ENCODE measurements at places on chromosomes 4 and X.
A peak's percentile ranks its signal among the peaks of the same experiment; 100 is the strongest.

GRCh38 chr4:127501103-127501502 is 131.7 kb upstream of the INTU start:
- no peak overlapping the region for H3K27ac ChIP-seq
- no peak overlapping the region for H3K4me3 ChIP-seq
- no peaks in the 10 kb centered on the region for H3K27me3 ChIP-seq
- DNase-seq = no peak

DNA sequence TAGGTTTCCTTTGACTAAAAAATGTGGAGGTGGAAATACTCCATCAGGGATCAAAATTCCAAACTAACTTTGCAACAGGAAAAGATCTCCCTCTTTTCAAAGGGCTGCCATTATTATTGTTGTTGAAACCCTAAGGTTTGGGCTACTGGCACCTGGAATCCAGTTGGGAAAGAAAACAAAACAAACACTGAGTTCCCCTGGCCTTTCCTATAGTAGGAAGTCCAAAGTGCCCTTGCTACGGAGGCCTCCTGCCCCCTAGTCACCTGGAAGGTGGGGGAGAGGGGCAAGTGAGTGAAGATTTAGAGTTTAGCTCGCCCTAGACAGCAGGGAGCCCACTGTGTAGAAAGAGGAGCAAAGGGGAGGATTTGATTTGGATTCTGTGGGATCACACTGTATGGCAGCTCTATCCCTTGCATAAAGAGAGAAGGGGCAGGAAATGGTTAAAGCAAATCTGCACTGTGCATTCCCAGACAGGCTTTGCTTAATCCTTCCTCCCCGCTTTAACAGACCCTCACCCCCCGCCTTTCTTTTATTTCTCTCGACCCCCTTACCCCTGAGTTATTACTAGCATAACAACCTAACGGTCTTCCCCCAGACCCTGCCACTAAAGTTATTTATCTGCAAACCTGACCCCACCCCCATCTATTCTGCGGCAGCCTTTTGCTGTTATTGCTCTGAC is 627 bp upstream of the FAT4 start:
- no peaks in the 10 kb centered on the region for H3K27me3 ChIP-seq
- no peaks in the 10 kb centered on the region for H3K36me3 ChIP-seq
- H3K27ac ChIP-seq = no peak overlapping the region
- no peak overlapping the region for H3K4me3 ChIP-seq

- no peak overlapping the region for H3K27ac ChIP-seq
- no peaks in the 10 kb centered on the region for H3K27me3 ChIP-seq
- peaks cover 30% of the 10 kb centered on the region for H3K4me1 ChIP-seq
- no peak for DNase-seq
- H3K36me3 ChIP-seq = no peaks in the 10 kb centered on the region
Observed at GRCh38 chr4:86449746-86450588, 90.1 kb upstream of the MAPK10 start.

DNA sequence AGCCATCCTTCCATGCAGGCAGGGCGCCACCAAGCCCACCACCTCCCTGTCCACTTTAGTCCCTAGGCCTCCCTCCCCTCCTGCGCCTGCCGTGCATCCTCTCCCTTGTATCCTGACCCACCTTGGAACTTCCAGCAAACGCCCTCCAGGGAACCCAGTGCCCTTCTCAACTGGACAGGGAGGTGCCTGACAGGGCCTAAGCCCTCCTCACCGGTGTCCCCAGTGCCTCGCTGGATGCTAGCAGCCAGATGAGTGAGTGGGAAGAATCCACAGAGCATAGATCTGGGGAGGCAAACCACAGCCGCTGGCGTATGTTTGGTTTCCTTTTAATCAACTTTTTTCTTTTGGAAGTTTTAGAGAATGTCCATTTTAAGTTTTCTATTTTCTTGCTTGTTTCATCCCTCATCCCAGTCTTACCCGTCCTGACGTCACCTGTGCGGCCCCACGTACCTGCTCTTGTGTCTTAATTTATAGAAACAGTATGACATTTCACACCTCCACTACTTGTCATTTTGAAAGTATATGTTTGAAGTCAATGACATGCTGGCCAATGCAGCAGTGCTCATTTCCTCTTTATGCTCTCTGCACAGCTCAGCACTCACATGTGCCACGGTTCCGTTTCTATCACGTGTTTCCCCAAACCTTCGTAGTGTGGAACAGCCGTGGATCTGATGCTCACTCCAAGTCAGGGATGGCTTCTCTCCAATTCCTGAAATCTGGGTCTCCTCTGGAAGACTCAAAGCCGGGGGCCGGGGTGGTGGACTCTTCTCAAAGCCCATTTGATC is 3.4 kb upstream of the HMX1 start:
- H3K4me3 ChIP-seq = no peak overlapping the region
- no peak for DNase-seq
- H3K36me3 ChIP-seq = no peaks in the 10 kb centered on the region
- H3K27ac ChIP-seq = no peak overlapping the region

DNA sequence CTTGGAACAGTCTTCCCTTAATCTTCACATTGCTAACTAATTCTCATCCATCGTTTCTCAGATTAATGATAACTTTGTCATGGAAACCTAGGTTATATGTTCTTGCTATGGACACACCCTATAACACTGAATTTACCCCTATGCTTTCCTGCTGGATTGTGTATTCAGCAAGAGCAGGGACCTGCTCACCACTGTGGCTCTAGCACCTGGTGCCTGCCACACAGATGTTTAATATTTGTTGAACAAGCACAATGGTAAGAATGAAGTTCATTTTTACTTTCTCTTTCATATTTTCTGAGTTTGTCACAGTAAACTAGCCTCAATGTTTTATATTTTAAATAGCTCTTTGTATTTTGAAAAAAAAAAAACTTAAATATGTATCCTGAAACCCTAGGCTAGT is 734.0 kb upstream of the DIAPH2 start:
- no peak overlapping the region for H3K4me3 ChIP-seq
- H3K27me3 ChIP-seq = no peaks in the 10 kb centered on the region
- DNase-seq = no peak
- H3K27ac ChIP-seq = no peak overlapping the region

GRCh38 chr4:7049739-7050138 is 6.6 kb downstream of the TADA2B start:
- H3K4me1 ChIP-seq = peaks cover 21% of the 10 kb centered on the region
- H3K36me3 ChIP-seq = peaks cover 40% of the 10 kb centered on the region
- DNase-seq = no peak
- no peak overlapping the region for H3K4me3 ChIP-seq
- H3K27me3 ChIP-seq = no peaks in the 10 kb centered on the region
- H3K27ac ChIP-seq = no peak overlapping the region

DNA sequence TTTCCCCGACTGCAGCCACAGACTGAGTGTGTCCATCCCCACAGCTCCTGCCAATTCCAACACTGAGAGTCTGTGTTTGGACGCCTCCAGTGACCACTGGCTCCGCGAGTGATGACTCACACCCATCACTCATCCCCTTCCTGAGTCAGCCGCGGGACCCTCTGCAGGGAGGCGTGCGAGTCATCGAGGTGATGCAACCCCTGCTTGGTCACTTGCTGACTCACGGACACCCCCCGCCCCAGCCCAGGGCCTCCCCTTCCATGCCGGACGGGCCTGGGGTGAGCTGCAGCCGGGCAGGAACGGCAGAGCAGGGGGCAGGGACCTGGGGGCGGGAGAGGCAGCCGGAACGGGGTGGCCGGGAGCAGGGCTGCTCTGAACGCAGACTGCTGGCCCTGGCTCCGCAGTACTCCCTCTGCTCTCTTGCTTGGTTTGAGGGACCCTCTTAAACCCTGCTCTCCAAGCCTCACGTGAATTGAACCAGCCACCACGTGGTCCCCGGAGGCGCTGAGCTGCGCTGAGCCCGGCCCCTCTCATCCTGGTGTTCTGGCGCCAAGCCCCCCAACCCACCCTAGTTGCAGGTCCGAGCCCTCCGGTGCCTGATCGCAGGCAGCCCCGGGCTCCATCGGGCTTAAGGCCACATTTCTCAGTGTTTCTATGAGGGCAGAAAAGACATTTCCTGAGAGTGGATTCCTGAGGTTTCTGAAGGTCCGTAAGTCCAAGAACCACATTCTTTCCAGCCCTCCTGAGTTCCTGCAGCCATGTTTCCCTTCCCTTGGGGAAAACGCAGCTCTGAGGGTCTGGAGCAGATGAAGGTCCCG is 32.4 kb downstream of the FGFRL1 start:
- no peak overlapping the region for H3K4me3 ChIP-seq
- no peak for DNase-seq
- no peaks in the 10 kb centered on the region for H3K4me1 ChIP-seq
- no peak overlapping the region for H3K27ac ChIP-seq
- no peaks in the 10 kb centered on the region for H3K36me3 ChIP-seq
- no peaks in the 10 kb centered on the region for H3K27me3 ChIP-seq

- peak overlapping the region; percentile 95 for H3K27ac ChIP-seq
- no peaks in the 10 kb centered on the region for H3K36me3 ChIP-seq
- peaks cover 46% of the 10 kb centered on the region for H3K4me1 ChIP-seq
Observed at GRCh38 chr4:129623233-129623875, 527.4 kb downstream of the C4orf33 start.

DNA sequence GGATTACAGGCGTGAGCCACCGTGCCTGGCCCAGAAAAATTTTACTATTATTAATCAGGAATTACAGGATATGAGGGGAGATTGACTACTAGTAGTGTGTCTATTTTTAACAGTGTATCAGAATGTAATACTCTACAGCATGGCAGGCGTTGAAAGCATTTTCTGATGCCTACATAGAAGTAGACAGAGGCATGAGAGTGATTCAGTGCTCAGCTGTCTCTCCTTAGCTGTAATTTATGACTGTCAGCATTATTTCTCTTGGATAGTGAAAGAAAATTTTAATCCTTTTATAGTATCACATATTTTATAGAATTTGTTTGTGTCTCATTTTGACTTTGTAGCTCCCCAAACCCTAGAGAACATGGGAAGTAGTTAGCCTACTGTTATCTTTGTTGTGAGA is 20.7 kb downstream of the ARHGAP24 start:
- no peaks in the 10 kb centered on the region for H3K36me3 ChIP-seq
- no peak overlapping the region for H3K4me3 ChIP-seq
- no peaks in the 10 kb centered on the region for H3K27me3 ChIP-seq
- DNase-seq = no peak

Data from DND-41 (cell line).